ENCODE measurements at places on chromosomes 1 and 21.

GRCh38 chr1:41626616-41627375 is 142.3 kb upstream of the EDN2 start:
- no peak for DNase-seq

- peak; percentile 88 for DNase-seq
Observed at GRCh38 chr1:100463791-100464424, 74.0 kb upstream of the GPR88 start.

DNA sequence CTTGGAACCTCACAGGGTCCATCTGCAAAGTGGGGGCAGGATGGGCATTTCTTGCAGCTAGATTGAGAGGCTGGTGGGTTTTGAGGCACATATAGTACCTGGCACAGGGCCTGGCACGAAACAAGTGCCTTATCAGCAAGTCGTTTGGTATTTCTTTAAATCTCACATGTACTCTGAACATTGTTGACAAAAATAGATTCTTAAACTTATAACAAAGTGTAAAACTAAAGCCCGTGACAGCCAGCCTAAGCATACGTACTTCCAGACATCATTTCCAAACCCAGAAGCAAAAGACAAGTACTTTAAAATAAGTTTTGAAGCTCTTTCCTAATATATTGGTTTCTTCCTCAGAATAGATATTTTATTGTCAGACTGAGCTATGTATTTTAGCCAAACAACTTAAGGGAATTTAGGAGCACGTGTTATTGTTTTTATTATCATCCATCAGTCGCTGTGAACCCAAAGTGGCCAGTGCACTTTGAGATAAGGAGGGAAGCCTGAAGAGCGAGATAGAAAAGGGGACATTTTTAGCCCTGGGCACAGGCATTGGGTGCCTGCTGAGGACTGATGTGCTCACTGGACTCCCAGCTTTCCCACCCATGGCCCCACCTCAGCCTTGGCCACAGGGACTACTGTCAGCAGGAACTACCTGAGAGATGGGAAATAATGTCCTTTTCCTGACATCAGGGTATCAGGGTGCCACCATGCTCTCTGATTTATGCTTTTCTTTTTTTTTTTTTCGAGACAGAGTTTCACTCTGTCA is 3.0 kb downstream of the FBLIM1 start:
- no peak for DNase-seq

GRCh38 chr1:34302798-34303197 is 126.1 kb downstream of the C1orf94 start:
- no peak for DNase-seq

- DNase-seq = no peak
Observed at GRCh38 chr1:2926447-2927055, 94.7 kb upstream of the ACTRT2 start.

- no peak for DNase-seq
Observed at GRCh38 chr1:214476229-214476985, 75.0 kb downstream of the PTPN14 start.

GRCh38 chr1:147078606-147079399 is 93.5 kb downstream of the PRKAB2 start:
- DNase-seq = no peak

DNA sequence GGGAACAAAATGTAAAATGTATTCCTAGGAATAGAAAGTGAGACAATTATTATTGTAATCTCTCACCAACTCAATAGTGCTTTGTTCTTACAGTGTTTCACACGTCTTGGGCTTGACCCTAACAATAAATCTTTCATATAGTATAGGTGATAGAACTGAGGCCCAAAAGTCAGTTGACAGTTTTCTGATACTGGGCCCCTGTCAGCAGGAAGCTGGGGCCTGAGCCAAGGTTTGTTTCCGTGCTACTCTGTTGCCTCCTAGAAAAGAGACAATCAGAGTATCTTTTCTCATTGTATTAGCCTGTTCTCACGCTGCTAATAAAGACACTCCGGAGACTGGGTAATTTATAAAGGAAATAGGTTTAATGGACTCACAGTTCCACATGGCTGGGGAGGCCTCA is 5.0 kb downstream of the RRP1B start:
- DNase-seq = no peak

DNA sequence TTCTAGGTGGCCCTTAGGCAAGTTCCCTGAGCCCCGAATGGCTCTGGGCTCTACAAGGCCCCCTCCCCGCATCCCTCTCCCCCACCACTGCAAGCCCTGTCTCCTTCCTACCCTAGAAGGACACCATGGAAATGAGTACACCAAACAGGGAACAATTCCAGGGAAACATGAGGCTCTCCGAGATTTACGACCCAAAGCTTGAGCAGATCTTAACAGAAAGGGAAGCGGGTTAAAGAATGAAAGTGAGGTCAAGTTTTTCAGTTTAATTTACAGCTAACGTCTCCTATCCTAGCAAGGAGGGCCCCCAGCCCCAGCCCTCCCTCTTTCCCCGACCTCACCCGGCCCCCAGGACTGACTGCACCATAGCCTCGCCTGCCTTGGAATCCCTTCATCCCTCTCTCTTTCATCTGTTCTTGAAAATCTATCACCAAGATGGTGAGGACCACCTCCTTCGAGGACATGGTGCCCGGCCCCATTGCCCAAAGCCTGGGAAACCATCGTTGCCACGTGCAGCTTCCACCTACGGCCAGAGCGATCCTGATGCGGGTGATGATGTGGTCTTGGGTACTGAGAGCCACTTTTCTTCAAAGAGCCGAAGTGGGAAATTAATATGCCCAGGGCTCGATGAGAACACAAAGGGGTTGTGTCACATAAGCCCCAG is 30.5 kb downstream of the SIM2 start:
- DNase-seq = no peak

GRCh38 chr1:89812992-89813391 is 7.8 kb upstream of the LRRC8D start:
- no peak for DNase-seq

DNA sequence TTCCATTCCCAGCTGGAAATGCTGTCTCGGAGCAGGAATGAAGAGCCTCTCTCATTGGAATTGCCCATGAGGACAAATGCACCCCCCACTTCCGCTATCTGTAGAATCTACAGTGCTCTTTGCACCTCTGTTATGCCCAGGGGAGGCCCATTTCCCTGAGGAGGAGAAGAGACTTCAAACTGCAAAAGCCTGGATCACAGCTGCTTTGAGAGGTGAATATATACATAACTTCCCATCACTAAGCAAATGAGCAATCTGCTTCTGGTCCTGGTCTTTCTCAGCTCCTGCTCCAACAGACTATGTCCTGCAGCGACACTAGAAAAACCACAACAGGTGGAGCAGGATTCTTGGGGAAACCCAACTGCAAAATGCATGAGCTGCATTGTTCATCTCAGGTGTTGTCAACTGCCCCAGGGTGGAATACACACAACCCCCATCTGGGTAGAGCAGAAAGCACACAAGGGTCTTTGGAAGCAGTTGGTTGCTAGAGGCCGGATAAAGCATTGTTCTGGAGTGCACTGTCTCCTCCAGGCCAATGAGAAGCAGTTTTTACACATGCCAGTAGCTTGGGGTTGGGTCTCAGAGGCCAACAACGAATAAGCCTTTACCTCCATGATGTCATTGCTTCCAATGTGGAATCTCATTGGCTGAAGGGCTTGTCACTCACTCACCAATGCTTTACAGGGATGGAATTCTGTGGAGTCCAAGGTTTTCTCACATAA is 67.7 kb upstream of the RAB4A start:
- DNase-seq = no peak

DNA sequence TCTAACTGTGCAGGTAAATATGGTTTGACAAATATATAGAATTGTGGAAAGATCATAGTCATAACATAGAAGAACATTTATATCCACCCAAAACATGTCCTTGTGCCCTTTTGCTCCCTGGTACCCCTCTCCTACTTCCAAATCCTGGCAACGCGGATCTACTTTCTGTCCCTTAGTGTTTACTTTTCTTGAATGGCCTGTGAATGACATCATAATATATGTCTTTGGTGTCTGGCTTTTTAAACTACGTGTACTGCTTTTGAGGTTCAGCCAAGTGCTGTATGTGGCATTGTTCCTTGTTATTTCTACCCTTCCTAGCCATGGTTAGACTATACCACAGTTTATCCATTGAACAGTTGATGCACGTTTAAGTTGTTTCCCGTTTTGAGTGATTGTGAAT is 155.6 kb downstream of the SDCCAG8 start:
- DNase-seq = no peak

GRCh38 chr1:232751393-232752140 is 53.6 kb upstream of the MAP10 start:
- no peak for DNase-seq

DNA sequence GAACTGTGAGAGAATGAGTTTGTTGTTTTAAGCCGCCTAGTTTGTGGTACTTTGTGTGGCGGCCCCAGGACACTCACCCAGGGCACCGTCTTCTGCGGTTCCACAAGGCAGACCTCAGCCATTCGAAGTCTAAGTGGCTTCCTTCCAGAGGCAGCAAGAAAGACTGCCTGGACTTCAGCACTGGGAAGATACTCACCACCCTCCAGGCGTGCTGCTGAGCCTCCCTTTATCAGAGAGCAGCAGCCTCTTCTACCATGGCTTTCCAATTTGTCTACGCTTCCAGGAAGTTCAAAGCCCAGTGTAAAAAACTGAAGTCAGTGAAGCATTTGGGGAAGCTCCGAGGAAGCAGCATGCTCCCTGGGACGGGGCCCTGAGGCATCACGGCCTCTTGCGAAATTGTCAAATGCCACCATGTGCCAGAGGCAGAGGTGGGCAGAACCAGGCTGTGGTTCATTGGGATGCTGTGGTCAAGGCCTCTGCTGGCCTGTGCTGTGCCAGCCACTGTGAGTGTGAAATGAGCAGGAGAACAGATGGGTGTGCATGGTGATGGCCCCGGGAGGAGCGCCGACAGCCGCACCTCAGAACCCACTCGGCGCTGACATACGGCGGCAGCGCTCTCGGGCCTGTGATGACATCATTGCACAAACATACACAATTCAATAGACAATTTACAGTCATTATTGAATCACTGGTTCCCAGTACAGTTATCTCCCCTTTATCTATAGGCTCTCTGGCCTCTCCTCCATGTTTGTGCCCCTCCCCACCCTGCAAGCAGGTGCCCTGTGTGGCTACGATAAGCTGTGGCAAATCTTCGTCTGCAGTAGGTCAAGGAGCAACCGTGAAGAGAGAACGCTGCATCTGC is 110.4 kb downstream of the PDE9A start:
- no peak for DNase-seq

DNA sequence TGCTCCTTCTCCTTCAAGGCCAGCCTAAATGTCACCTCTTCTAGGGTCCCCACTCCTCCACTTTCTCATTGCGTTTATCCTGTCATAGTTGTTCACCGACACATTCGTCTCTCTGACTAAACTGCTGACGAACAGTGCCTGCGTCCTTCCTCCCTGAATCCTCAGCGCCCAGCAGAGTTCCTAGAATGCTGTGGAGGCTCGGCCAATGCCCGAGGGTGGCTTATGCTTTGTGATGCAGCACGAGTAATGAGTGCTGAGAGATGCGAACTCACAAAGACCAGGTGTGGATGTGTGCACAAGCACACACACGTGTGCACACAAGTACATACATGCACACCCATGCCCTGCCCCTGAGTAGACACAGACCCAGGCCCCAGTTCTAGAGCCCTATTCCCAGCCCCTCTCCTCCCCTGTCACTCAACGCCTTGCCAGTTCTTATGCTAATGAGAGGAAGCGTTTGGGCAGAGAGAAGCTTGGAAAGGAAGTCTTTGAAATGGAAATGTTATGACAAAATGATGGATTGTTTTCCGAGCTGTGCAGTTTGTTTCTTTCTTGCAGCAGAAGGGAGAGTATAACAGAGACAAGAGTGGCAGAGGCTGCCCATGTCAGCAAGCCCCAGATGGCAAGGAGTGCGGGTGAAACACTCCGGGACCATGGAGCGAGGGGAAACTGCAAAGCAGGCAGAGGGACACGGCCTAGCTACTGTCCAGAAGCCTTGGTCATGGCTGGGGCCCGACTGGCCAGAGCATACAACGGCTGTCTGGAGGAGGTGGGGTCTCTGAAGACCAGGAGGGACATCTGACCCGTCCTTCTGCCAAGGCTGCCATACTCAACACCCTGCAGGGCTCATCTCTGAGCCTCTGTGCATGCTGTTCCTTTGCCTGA is 24.2 kb downstream of the KCNA10 start:
- no peak for DNase-seq

GRCh38 chr21:31018232-31018631 is 20.0 kb downstream of the KRTAP19-8 start:
- no peak for DNase-seq

DNA sequence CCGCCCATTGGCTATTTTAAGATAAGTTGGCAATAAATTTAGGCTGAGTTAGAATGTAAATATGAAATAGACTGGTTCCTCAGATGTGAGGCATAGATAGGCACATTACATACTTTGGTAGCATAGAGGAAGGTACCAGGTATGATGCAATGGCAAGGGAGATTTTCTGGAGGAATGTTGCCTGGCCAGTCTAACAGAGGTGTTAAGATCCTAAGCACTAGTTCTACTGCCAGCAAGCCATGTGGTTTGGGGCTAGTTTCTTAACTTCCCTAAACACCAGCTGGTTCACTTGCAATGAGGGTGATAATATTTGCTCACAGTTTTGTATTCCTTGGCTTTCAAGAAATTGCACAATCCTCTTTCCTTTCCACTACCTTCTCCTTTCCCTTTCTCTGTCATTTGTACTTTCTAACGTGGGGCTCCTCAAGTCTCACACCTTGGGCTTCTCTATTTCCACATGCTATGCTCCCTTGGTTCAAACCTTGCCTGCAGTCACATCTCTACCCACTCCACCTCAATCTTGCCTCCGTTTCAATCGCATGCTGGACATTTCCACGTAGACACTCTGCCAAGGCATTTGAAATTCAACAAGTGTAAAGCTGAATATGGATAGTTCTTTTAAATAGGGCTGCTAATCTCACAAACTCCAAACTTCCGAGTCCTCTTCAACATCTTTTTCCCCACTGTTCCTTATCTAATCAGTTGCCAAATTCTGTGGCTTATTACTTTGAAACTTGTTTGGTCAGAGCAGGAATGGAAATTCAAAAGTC is 4.7 kb upstream of the CD55 start:
- DNase-seq = no peak

DNA sequence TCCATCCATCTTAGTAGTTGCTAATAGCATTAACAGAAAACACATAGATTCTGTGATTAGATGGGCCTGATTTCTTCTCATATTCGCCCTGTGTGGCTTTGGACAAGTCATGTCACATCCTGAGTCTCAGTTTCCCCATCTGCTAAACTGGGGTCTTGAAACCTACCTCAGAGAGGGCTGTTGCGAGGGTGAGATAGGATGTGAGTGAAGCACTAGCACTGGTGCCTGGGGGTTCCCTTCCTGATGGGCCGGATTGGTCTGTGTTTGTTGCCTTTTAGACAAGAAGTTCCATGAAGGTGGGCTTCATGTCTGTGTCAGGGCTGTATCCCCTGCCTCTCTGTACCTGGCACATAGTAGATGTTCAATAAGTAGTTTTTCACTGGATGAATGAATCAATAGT is 3.5 kb upstream of the MAN1C1 start:
- DNase-seq = no peak

- DNase-seq = no peak
Observed at GRCh38 chr1:207789792-207790787, 38.2 kb downstream of the CD46 start.

- DNase-seq = no peak
Observed at GRCh38 chr21:45323487-45324311, 36.0 kb upstream of the POFUT2 start.
